ENCODE measurements at places on chromosomes 3 and 15.

DNA sequence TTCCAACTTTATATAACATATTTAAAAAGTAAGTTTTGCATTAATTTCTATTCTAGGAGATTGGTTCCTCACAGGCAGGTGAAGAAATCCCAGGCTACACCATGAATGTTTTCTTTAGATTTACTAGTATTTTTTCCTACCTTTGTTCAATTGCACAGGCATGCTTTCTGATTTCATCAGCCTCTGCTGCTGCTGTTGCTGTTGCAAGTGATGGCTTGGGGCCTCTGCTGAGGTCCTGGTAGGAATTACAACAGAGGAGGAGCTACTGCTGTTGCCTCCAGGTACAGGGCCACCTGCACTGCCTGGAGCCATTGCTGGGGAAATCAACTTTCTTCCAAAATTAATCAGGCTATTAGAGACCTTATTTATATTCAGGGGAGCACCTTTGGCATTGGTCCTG, 353.3 kb downstream of the PLCL2 start:
- DNase-seq = no peak

GRCh38 chr3:143382816-143383215, 263.2 kb downstream of the CHST2 start:
- no peak for DNase-seq

DNA sequence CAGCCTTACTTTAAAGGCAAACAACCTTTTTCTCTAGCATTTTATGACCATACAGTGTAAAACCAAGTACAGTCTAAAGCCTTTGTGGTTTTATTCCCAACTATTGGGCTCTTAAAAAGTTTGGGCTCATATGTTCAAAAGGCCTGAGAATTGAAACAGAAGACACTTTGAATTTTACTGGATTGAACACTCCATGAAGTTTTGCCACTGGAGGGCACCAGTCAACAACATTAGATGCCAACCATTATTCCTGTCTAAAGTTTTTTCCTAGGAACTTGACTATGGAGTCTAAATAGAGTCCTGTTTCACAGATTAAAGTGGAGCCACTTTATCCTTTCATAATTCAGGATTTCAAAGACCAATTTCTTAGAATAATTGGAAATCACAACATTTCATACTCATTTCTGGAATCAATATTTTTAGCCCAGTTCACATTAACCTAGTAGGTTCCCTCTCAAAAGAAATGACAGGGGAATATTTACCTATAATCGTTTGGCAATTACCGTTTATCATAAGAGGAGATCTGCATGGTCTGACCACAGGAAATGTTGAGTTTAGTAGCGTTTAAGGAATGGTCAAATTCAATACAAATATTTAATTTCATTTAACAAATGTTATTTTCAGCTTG, 244.1 kb upstream of the PDZRN3 start:
- DNase-seq = no peak

- no peak for DNase-seq
Measured at GRCh38 chr3:53970661-53971060, 79.0 kb upstream of the SELENOK start.

DNA sequence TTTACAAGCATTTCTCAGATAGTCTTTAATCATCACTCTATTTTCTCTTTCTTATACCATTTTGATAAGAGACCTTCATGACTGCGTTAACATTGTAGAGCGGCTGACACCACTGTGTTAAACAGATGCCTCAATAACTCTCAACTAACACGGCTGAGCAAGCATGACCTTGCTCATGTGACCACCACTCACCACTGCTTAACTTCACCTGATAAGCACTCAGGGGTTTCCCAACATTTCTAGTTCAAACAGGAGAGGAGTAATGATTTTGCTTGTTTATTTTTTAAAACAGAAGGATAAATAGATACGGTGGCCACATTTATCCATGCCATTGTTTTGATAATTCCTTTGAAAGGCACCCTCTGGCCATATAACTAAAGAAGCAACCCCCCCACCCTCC, 37.7 kb upstream of the TMEM45A start:
- no peak for DNase-seq

GRCh38 chr3:126450744-126451143, 24.9 kb downstream of the ZXDC start:
- no peak for DNase-seq

DNA sequence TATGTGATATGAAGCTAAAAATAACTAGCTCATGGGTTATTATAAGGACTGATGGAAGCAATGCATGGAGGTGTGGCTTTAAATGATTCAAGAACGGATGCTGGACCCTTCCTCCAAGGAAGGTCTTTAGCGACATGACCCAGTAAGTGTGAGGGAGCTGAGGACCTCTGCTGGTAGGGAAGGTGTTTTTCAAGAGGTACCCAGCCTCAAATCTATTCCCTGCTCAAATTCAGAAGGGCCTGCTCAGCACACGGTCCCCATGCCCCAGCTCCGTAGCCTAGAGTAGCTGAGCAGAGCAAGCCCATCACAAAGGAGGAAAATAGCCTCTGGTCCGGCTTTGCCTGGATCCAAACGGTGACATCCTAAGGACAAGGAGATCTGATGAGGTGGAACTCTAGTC, 266.2 kb upstream of the IGF1R start:
- no peak for DNase-seq

GRCh38 chr15:66124651-66125050, 128.9 kb downstream of the MEGF11 start:
- DNase-seq = no peak

DNA sequence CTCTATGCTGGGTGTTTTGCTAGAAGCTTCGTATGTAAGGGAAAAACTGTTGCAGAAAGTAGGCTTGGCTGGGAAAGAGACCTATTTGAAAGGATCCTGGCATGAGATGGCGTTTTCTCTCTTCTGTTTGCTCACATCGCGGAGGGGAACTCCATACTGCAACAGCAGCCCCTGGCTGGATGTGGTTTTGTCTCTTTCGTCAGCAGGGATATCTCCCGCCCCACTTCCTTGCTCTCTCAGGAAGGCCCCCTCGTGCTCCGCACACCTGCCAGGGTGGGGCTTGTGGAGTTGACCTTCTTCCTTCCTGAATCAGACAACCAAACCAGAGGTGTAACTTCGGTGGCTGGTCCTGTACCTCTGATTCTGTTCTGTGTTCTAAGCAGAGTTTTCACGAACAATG, 26.4 kb upstream of the MYZAP start:
- peak; percentile 29 for DNase-seq

DNA sequence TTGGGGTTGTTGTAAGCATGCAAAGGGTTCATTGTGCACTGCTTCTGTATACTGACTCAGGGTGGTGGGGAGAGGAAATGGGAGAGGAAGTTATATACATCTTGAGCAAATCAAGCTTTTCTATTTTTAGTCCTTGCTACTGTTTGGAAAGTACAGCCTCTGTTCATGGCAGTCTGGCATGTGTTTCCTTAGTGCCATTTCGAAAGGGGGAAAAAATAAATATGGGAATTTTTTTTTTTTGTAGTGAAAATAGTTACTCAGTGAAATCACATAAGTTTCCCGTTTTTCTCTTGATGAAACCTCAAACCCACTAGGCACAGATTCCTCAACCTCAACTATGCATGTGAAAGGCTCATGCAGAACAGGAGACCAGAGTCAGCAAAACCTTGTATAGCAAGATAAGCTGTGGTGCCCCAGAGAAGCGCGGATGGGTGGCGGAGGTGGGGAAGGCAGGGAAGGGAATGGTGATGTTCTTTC, 353.3 kb downstream of the LPP start:
- no peak for DNase-seq

DNA sequence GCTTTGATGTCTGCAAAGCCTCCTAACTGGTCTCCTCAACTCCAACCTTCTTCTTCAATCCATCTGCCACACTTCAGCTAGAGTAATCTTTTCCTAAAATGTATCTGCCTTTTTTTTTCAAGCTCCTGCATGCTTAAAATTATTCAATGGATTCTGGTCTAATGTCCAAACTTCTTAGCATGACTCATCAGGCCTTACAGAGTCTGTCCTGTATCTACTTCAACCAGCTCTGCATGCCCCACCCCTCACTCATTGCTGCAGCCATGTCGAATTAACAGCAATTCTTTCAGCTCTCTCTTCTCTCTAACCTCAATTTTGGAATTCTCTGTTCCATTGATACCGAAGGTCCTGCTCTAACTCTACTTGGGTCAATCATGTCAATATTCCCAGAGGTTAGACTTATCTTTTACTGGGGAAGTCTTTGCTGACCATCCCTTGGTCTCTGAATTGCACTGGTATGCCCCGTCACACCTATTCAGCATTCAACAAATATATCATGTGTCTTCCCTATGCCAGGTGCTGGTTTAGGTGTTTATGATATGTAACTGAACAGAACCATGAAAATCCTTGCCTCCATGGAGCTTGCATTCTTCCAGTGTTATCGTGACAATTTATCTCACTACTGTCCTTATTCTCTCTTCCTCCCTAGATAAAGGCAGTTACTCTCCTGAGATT, 88.5 kb upstream of the NANOGP8 start:
- no peak for DNase-seq

DNA sequence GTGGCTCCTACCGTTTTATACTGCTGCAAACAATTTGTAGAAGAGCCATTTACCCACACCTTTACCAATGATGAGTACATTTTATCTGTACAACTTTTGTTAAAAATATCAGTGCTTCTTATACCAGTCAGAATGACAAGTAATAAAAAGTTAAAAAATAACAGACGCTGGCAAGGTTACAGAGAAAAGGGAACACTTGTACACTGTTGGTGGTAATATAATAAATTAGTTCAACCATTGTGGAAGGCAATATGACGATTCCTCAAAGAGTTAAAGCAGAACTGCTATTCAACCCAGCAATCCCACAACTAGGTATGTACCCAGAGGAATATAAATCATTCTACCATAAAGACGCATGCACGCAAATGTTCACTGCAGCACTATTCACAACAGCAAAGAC, 51.9 kb downstream of the ARRDC4 start:
- no peak for DNase-seq

GRCh38 chr15:99135194-99135593, 30.3 kb downstream of the SYNM start:
- no peak for DNase-seq

GRCh38 chr3:192851821-192852372, 65.8 kb downstream of the MB21D2 start:
- DNase-seq = no peak

GRCh38 chr3:184952671-184953070, 140.7 kb downstream of the VPS8 start:
- DNase-seq = no peak

- no peak for DNase-seq
Measured at GRCh38 chr3:150091626-150092025, 120.9 kb upstream of the PFN2 start.

All from T-helper 17 cell (primary cell).